EL (cell line): ENCODE measurements at places on chromosomes 3 and 15.

DNA sequence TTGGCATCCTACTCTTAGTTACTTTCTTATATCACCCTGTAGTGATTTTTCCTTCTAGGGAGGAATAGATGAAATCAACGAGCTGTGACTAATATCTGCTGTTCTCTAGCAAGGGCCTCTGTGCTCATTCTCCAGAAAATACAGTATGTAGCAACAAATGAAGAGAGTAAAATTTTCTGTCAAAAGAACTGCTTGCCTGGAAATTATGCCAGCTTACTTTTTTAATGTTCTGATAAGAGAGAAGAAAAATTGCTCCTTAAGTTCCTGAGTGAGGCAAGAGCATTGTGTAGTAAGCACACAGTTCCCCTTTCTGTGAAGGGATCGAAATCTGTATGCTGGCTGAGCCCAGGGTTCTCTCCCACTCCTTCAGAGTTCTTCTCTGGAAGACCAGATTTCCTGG, 51.4 kb upstream of the GK5 start:
- peak; percentile 26 for DNase-seq

DNA sequence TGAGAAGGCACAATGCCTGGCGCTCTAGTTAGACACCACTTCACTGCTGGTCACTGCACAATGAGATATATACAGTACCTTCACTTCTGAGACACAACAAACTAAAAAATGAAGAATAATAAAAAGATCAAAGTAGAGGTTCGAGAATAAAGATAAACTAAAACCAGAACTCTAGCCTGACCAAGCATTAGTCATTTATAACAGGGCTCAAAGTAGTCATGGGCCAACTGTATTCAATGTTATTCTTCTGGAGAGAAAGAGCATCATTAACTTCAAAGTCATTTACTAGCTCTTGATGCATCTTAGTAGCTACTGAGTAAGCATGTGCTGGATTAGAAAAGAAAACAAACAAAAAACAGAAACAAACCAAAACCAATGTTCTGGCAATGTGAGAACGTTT, 145.2 kb downstream of the SSR3 start:
- peak; percentile 8 for DNase-seq

GRCh38 chr3:41111011-41111410, 88.3 kb upstream of the CTNNB1 start:
- no peak for DNase-seq

- DNase-seq: no peak
These were observed 174.3 kb upstream of the UBE3A start for GRCh38 chr15:25613134-25613533.

GRCh38 chr3:119531151-119531550, 28.3 kb downstream of the CD80 start:
- DNase-seq: no peak

DNA sequence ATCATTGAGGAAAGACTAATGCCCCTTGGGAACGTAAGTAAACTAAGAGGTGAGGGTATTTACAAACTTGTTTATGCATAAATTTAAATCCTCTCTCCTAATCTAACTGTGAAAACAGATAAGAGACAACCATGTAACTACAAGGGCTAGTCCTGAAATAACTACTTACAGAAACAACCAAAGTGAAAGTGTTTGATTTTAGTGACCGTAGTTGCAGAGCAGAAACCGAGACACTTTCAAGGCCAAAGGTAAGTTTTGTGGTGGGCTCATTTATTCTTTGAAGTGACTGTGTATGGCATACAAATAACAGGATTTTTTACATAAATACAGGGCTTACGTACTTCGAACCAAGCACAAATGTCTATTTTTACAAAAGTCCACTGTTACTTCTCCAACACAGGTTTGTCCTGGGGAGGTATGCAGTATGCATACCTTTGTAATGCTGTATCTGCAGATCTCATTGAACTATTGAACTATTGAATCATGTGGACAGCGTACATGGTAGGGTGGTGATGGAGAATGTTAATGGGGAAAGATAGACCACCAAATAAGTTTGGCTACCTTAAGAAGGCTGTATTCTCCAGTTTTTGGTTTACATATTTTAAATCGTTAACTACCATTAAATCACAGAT, 99.6 kb upstream of the RBMS3 start:
- no peak for DNase-seq

- DNase-seq: no peak
These were observed 3.3 kb upstream of the GP9 start for GRCh38 chr3:129057249-129057648.

DNA sequence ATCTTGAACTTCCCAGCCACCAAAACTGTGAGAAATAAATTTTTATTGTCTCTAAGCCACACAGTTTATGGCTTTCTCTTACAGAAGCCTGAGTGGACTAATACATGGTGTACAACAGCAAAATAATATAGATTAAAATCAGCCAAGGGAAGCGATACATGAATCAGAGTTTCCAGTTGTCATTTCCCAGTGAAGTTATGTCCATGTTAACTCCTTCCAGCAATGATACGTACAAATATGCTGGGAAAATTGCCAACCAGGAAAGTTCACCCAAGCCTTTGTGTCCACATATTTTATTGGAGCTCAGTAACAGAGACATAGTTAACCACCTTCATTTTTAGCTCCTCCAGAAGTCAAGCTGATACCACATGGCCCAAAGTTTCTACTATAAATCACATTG, 280.9 kb upstream of the KCNMB2 start:
- peak; percentile 50 for DNase-seq

DNA sequence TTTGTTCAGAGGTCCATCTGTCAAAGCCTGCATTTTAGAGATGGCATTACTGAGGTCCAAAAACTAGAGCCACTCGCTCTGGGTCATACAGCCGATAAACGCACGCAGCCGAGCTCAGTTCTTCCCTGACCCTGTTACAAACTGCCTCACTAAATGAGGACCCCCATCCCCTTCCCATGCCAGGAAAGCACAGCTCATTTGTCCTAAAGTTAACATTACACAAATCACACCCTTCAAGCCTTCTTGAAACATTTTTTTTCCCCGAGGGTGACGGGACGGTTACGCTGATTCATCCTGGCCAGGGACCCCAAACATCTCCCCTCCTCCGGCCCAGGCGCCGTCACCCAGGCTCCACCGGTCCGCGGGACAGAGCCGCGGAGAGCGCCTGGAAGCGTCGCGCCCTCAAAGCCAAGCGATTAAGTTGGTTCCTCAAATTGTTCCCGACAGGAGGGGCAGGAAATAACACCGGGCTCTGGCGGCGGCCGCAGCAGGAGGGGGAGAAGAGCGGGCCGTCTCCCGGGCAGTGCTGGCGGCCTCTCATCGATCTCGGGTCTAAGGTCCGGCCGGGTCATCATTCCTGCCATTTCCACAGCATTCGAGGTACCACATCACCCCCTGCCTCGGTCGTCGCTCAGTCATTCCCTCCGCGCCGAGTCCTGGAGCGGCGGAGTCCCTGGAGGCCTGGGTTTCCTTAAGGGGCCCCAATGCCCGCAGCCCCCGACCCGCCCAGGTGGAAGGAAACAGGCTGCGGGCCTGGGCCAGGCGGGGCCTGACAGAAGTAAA, 619 bp upstream of the CMTM8 start:
- DNase-seq: peak; percentile 21

GRCh38 chr15:72785432-72785831, 1.9 kb upstream of the ADPGK start:
- DNase-seq: no peak

GRCh38 chr15:38414357-38414756, 39.6 kb upstream of the FAM98B start:
- peak; percentile 69 for DNase-seq

DNA sequence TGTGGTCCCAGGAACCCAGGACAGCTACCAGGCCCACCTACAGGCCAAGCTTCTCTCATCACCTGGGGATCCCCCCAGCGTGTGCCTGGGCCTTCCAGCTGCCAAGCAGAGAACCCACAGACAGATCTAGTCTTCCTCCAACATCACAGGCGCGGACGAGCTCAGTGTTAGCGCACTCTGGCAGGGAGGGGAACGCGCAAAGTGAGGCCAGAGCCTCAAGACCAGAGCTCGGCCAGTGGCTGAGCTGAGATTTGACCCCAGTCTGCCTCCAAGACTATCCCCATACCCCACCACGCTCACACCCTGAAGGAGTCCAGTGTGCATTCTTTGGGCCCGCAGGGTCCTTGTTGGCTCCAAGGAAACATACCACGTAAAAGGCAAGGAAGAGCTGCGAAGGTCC, 5.1 kb downstream of the MFGE8 start:
- DNase-seq: no peak

DNA sequence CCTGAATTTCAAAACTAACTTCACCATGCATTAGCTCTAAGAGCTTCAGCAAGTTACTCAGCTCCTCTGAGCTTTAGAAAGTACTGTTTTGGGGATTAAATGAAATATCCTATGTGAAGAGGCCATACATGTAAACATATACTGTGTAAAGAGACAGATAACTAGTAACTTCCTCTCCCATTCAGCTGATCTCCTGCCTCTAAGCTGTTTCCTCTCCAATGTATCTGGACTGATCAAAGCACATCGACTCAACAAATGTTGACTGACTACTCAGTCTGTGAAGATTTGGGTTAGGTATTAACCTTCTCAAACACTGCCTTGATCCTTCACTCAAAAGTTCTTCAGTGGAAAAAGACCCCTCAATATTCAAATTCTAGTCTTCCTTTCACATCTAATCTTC, 82.0 kb downstream of the BOC start:
- DNase-seq: no peak

DNA sequence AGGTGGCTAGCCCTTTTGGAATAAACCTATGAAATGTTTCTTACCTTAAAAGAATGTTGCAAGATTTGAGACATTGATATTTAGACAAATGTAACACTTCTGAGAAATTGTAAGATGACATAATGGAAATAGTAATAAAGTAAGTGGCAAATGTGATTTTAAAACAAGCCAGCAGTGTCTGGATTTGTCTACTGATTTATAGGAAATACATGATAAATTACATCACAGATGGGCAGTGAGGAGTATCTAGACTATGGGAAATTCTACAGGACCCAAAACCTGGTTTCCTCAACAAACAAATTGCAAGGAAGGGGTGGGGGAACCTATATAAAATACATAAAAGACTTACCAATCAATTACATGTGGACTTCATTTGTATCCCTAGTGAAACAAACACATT, 37.1 kb downstream of the NANOGP8 start:
- no peak for DNase-seq
